ENCODE measurements at places on chromosomes 2 and 18. TPM values are rescaled to one million over a fixed set of nuclear protein-coding genes. Genes with fewer than 3 reads are reported as not detected.

- DNase-seq, result peak; percentile 75
- H3K36me3 ChIP-seq, result no peaks in the 10 kb centered on the region
- H3K4me1 ChIP-seq, result peaks cover 2% of the 10 kb centered on the region
- H3K27me3 ChIP-seq, result no peaks in the 10 kb centered on the region
- H3K4me3 ChIP-seq, result no peak overlapping the region
These were observed 21.2 kb upstream of the DARS1 start for GRCh38 chr2:136006658-136007057.

DNA sequence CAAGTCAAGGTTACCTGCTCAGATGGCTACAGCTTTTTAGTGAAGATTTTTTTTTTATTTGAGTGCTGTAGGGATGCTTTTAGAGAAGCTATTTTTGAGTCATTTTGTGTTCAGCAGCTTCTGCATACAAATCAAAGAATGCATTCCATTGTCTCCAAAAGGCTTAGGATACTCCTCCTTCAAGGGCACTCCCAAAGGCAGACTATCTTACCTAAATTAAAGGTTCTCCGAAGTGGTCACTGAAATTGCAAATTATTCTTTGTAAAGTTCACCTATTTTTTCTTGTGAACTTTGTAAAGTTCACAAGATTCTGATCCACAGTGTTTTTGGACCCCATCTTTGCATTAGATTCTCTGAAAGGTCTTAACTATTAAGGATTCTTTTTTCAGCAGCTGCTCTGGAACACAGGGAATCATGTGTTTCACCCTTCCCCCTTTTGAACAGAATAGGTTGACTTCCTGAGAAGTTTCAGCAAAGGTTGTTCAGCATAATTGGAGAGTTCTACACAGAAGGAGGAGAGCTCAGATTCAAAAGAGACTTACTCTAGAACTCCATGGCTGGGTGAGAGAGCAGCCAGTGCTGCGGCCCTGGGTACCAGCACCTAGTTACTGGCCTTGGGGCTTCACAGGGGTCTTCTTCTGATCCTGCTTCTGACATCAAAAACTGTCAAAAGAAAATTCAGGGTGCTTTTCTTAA lies 14.5 kb downstream of the CLIP4 start:
- H3K27me3 ChIP-seq, result no peaks in the 10 kb centered on the region
- peak overlapping the region; percentile 77 for H3K27ac ChIP-seq
- H3K36me3 ChIP-seq, result peaks cover 4% of the 10 kb centered on the region
- H3K4me1 ChIP-seq, result peaks cover 13% of the 10 kb centered on the region

DNA sequence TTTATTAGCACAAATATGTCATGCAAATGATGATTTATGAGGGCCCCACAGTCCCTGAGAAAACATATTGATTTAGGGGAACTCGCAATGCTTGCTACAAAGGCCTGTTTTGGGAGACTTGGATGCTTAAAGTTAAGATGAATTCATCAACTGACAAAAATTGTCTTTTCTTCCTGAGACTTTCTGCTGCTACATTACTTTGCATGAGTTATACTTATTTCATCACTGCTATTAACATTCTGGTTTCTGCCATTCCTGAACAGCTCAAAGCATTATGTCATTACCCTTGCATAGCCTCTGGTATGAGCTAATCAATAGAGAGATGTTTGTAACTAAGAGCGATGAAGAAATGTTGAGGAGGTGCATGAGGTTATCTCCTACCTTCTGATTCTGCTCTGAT lies 74.4 kb downstream of the SOX11 start:
- H3K4me3 ChIP-seq, result no peak overlapping the region
- H3K27ac ChIP-seq, result peak overlapping the region; percentile 4
- H3K27me3 ChIP-seq, result no peaks in the 10 kb centered on the region
- peak; percentile 34 for DNase-seq

GRCh38 chr2:5325523-5325922 lies 366.7 kb upstream of the SOX11 start:
- H3K4me1 ChIP-seq, result no peaks in the 10 kb centered on the region
- no peaks in the 10 kb centered on the region for H3K27me3 ChIP-seq
- no peak overlapping the region for H3K4me3 ChIP-seq
- H3K36me3 ChIP-seq, result no peaks in the 10 kb centered on the region
- DNase-seq, result no peak

- no peak overlapping the region for H3K4me3 ChIP-seq
- no peaks in the 10 kb centered on the region for H3K36me3 ChIP-seq
- no peak for DNase-seq
- H3K4me1 ChIP-seq, result no peaks in the 10 kb centered on the region
- no peak overlapping the region for H3K27ac ChIP-seq
These were observed 76.9 kb downstream of the MC4R start for GRCh38 chr18:60295674-60296073.

GRCh38 chr2:200525066-200525465 lies 941 bp upstream of the SGO2 start:
- peaks cover 8% of the 10 kb centered on the region for H3K4me1 ChIP-seq
- H3K36me3 ChIP-seq, result no peaks in the 10 kb centered on the region
- no peak overlapping the region for H3K4me3 ChIP-seq
- no peak overlapping the region for H3K27ac ChIP-seq

DNA sequence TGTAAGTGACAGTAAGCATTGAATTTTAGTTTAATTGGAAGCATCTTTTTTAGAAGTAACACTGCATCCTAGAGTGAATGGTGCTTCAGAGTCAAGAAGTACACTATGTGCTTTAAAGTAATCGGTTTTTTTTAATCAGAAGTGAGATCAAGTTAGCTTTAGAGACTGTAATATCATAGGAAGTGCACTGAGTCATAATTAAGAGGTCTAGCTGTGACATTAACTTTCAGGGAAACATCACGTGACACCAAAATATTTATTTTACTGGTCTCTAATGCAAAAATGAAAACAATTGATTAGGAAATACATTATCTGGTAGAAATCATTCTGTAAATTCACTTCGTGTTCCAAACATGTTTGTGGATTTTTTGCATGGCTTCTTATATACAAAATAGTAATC lies 55.3 kb upstream of the KYNU start:
- H3K4me3 ChIP-seq, result no peak overlapping the region
- H3K36me3 ChIP-seq, result no peaks in the 10 kb centered on the region
- H3K4me1 ChIP-seq, result no peaks in the 10 kb centered on the region
- no peaks in the 10 kb centered on the region for H3K27me3 ChIP-seq
- no peak for DNase-seq

DNA sequence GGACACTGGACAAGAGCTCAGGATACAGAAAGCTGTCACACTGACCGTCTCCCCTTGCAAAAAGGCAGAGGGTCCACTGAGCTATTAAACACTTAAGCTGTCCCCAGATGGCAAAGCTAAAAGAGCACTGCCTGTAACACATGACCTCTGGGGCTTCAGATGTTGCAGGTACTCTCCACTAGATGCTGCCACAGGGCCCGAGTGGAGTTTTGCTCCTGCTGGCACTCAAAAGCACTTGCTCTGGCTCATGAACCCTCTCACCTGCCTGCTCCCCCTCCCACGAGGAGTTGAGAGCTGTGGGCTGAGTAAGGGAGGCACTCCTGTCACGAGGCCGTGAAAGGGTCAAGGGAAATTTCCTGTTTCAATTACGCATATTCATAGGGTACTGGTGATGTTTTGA lies 227.9 kb downstream of the PRKCE start:
- no peak overlapping the region for H3K4me3 ChIP-seq
- H3K27me3 ChIP-seq, result no peaks in the 10 kb centered on the region
- DNase-seq, result no peak
- no peaks in the 10 kb centered on the region for H3K36me3 ChIP-seq
- H3K4me1 ChIP-seq, result peaks cover 2% of the 10 kb centered on the region

- H3K27me3 ChIP-seq, result no peaks in the 10 kb centered on the region
- no peak overlapping the region for H3K27ac ChIP-seq
- peak; percentile 63 for DNase-seq
- no peak overlapping the region for H3K4me3 ChIP-seq
These were observed 69.6 kb downstream of the ZNF516 start for GRCh38 chr18:76425146-76426131.

DNA sequence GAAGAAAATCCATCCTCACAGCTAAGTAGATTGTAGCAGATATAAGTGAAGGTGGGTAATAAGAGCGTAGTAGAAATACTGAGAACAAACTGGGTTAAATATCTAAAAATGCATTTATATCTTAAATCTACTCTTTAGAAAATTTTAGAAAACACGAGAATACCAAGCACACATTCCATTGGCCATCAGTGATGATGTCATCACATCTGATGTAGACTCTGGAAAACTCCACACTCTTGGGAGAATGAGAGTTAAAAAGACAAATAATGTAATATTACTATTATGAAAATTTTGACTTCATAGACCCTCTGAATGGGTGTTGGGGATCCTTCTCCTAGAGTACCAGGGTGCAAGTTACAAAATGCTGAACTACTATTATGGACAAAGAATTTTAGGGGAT lies 3.7 kb downstream of the RIOK3 start:
- no peak for DNase-seq
- no peak overlapping the region for H3K4me3 ChIP-seq
- H3K27ac ChIP-seq, result no peak overlapping the region
- no peaks in the 10 kb centered on the region for H3K36me3 ChIP-seq
- peaks cover 3% of the 10 kb centered on the region for H3K4me1 ChIP-seq

DNA sequence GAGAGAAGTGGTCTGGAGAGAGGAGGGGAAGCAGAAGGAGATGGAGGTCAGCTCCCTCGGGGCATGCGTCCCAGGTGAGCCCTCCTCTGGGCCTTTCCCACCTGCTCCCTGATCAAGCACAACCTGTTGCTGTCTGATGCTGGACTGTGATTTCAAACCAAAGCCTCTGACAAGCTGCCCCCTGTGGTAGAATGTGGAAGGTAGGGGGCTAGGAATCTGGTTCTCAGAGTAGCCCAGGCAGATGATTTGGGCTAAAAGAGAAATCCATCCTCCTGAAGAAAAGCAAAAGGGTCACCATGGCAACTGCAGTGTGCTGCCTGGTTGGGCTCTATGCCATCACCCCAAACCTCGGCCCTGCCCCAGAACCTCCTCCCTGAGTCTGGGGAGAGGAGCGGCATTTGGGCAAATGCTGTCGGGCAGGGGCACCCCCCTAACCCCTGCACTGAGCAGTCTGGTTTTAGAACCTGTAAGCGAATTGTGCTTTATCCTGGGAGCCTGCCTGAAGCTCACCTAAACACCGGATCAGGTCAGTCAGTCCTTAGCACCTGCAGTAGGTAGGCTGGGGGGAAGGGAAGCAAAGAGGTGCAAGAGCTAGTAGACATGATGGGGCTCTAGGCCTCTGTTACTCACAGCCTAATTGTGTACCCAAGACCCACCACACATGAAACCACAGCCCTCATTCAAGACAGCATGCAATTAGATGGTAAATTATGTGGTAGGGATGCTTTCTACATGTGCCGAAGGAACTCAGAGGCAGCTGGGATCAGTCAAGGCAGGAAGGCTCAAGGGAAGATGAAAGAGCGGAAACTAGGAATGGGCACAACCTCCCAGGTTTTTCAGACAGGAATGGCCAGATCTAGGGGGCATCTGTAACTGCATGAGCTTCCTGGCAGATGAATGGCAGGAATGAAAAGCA lies 83.5 kb downstream of the DNMT3A start:
- H3K27me3 ChIP-seq, result no peaks in the 10 kb centered on the region
- DNase-seq, result no peak
- no peak overlapping the region for H3K27ac ChIP-seq
- no peaks in the 10 kb centered on the region for H3K4me1 ChIP-seq
- no peaks in the 10 kb centered on the region for H3K36me3 ChIP-seq

DNA sequence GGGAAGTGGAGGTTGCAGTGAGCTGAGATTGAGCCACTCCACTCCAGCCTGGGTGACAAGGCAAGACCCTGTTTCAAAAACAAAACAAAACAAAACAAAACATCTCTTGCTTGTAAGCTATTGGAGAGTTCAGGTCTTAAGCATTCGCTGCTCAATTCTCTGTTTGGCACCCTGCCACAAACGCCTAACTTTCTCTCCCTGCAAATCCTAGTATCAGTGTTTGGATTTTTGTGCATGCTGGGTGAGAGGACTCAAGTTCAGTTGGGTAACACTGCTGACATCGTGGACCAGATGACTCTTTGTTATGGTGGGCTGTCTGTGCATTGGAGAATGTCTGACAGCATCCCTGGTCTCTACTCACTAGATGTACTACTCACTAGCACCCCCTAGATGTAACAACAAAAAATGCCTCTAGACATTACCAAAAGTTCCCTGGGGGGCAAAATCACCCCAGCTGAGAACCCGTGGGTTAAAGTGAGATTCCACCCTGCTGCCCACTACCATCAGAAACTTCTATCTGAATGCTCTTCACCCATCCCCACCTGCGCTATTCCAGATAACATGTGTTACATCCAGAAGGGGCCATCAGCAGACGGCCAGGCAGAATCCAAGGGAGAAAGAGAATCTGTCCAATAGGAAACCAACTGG lies 50.9 kb downstream of the CACNB4 start:
- peak; percentile 7 for DNase-seq
- H3K4me3 ChIP-seq, result no peak overlapping the region
- H3K27ac ChIP-seq, result no peak overlapping the region
- no peaks in the 10 kb centered on the region for H3K4me1 ChIP-seq

GRCh38 chr2:119683713-119684443 lies 4.9 kb downstream of the TMEM177 start:
- DNase-seq, result peak; percentile 23
- H3K27ac ChIP-seq, result no peak overlapping the region
- H3K27me3 ChIP-seq, result no peaks in the 10 kb centered on the region

GRCh38 chr2:177419274-177419673 lies 26.7 kb downstream of the AGPS start:
- no peak overlapping the region for H3K4me3 ChIP-seq
- no peaks in the 10 kb centered on the region for H3K4me1 ChIP-seq
- H3K27me3 ChIP-seq, result no peaks in the 10 kb centered on the region

DNA sequence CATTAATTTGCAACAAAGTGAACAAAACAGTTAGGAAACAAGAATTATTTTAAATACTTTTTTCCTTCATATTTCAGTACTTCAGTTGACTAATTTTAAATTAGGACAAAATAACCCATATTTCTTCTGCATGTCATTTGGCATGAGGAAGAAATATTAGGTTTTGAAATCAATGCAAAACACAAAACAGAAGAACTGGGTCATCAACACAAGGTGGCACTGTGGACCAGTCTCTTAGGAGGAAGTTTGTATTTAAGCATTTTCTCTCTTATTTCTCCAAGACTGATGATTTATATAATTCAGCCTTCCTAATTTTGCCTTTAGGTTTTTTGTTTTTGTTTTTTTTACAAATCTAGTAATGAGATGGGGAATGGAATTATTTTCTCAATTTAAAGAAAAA lies 352.8 kb upstream of the KCNH7 start:
- H3K27me3 ChIP-seq, result no peaks in the 10 kb centered on the region
- H3K27ac ChIP-seq, result no peak overlapping the region
- peak; percentile 64 for DNase-seq
- no peaks in the 10 kb centered on the region for H3K36me3 ChIP-seq
- H3K4me3 ChIP-seq, result no peak overlapping the region

DNA sequence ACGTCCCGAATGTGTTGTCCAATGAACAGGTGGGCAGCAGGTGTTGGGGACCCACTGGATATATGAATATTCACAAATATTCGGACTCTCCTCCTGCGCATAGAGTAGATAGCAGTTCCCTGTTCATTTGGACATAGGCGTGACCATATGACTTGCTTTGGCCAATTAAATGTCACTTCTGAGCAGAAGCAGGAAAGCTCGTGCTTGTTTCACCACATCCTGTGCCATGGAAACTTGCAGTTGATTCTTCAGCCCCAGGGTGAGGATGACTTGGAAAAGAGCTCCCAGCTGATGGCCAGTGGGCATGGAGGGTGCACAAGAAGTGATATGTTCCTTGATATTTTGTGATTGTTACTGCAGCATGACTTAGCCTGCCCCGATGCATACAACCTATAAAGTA lies 52.6 kb downstream of the PTPRM start:
- no peak for DNase-seq
- no peak overlapping the region for H3K4me3 ChIP-seq
- no peaks in the 10 kb centered on the region for H3K27me3 ChIP-seq
- H3K27ac ChIP-seq, result no peak overlapping the region
- no peaks in the 10 kb centered on the region for H3K36me3 ChIP-seq
- H3K4me1 ChIP-seq, result no peaks in the 10 kb centered on the region

The STK36 gene
- total RNA-seq, result 32.1 TPM

The RRM2 gene
- total RNA-seq, result 1.5 TPM

The REG1B gene
- not detected for total RNA-seq

The LRRTM1 gene
- total RNA-seq, result not detected

Measured in fibroblast of lung (primary cell).